ENCODE measurements at places on chromosomes 16 and 17. TPM values are rescaled to one million over a fixed set of nuclear protein-coding genes. Genes with fewer than 3 reads are reported as not detected.

Gene KRT25
- not detected for total RNA-seq

DNA sequence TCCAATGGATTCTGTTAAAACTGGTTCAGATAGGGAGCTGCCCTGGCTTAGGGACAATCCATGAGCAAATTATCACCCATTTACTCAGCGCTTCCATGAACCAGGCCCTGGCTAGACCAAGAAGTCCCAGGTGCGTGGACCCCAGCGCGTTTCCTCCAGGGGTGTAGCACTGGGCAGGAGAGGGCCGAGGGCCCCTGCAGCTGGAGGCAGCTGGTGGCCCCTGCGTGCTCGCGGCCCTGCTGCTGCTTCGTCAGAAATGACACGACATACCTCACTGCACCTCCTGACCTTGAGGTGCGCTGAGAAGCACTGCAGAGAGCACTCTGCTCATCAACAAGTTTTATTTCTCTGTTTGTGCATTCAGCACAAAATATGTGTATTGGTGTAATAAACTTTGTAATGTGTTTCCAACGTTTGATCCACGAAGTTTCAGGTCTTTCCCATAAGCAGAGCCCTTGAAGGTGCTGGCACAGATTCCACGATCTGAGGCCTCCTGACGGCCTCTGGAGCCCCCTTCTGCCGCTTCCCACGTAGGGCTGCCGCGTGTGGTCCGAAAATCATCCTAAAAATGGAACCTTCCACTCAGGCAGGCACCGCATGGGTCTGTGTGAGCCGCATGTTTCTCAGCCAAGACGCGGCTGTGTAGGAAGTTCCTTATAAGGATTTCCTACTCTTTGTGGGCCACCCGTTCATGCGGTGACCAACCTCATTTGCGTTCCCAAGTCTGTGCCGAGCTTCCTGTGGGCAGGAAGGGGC, 50.8 kb upstream of the ZCCHC14 start:
- no peak for DNase-seq

Gene SOST
- total RNA-seq: not detected

DNA sequence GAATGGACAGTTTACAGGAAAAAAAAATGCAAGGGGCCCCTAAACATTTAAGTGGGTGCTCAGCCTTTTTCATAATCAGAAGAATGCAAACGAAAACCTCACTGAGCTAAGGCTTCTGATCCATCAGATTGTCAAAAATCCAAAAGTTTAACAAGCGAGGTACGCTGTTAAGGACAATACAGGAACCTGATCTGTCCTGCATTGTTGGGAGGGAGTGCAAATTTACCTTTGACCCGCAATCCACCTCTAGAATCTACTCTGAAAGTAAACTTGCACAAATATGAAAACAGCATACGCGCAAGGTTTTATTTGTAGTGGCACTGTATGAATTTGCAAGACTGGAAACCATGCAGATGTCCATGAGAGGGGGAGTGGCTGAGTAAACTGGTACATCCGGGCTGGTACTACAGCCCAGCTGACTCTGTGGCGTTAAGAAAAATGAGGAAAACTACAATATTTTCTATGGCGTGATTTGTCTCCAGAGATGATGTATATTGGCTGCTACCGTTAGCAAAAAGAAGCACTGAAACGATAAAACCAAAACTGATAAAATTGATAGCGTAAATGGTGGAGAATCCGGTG, 28.8 kb upstream of the ST6GALNAC1 start:
- no peak for DNase-seq

Gene SLC26A11
- total RNA-seq: 0.94 TPM

- DNase-seq: peak; percentile 62
Measured at GRCh38 chr17:40086150-40087044, 14.0 kb downstream of the NR1D1 start.

GRCh38 chr17:32533296-32533695, 46.5 kb downstream of the CDK5R1 start:
- DNase-seq: no peak

DNA sequence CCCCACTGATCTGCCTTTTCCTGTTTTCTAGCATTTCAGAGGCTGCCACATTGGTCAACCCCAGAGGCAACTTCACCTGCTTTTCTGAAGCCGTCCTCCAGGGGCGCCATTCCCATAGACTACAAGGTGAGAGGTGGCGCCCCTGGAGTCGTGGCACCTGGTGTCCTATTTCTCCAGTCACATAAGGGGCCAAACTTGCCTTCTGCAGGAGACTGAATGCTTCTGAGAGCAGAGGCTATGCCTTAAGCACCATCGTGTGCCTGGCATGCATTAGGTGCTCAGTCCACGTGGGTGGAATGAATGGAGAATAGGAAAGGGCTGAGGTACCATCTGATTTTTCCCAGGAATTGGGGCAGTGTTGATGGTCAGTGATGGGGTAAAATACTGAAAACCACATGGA, 164.8 kb downstream of the HAPSTR1 start:
- DNase-seq: peak; percentile 58

DNA sequence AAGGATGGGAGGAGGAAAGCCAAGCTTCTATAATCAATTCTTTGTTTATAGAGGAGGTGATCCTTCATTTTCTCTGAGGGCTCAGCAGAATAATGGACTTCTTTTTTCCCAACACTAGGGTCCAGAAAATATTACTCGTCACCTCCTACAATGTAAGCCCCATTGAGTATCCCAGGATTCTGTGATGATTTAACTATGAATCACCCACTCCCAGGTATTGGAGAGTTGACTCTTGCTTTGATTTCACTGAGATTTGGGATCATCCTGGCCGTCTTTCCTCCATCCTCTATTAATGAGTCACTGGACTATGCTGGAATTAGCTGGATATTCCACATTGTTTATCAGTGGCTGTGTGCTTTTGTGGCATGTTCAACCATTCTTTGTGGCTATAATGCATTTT, 452.0 kb downstream of the NPIPA7 start:
- DNase-seq: no peak

GRCh38 chr16:69563605-69564580, 1.9 kb upstream of the NFAT5 start:
- peak; percentile 22 for DNase-seq

Gene ZNF385C
- total RNA-seq: 0.37 TPM

DNA sequence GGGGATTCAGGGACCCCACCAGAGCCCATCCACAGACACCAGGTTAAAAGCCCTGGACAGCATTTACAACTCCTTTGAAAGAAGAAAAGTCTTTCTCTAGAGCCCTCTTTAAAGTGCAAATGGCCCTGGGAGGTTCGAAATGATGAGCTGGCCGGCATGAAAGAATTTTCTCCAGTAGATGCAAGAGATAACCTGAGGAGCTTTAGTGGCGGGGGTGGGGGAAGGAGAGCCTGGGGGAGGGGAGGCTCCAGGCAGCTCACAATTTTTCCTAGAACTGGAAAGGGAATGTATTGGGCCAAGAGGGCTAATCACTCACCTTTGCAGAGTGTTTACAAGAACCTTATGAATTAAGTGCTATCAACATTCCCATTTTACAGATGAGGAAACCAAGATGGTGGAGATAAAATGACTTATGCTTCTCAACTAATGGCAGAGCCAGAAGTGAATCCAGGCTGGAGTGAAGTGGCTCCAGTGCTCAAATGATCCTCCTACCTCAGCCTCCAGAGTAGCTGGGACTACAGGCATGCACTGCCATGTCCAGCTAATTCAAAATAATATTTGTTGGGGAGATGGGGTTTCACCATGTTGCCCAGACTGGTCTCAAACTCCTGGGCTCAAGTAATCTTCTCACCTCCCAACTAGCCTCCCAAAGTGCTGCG, 4.2 kb upstream of the CDH1 start:
- DNase-seq: no peak

DNA sequence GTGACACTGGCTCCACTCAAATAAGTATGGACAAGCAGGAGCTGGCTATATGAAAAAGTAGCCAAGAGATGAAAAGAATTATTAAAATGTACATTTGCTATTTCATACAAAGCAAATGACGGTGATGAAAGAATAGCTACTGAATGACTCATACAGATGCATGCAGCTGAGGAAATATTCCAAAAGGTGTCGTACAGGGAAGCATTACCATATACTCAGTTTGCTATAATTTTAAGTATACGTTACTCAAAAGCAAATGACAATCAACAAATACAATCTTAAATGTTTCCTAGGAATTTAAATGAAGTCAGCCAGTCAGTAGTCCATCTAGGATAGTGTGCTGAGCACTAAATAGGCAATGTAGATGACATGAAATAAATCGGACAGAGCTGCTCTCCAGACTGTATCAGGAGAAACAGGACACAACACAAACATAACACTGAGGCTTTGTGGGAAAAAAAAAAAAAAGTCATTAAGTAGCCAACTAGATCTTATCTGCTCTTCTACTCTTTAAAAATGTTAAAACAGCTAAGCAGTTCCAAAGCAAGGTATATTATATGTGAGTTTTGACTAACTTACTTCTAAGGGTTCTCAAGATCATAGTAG, 65.0 kb downstream of the NCOR1 start:
- DNase-seq: peak; percentile 41

DNA sequence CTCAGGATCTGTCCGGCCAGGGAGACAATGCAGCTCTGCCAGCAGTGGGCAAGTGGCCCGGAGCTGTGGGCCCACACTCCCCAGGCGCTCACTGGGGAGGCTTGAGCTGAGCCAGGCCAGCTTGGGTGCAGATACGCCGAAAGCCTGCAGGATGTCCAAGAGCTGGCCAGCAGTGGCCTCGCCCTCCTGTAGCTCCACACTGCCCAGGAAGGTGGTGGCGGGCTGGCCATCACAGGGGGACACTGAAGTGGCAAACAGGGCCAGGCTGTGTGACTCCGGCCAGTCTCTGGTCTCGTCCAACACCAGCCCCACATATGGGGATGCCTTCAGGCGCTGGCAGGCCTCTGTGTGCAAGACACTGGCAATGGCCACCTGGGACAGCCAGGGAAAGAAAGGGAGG, 9.6 kb downstream of the C17orf113 start:
- DNase-seq: no peak

- DNase-seq: no peak
Measured at GRCh38 chr16:57938484-57938883, 32.4 kb downstream of the CNGB1 start.

Gene SYT17
- 0.38 TPM for total RNA-seq

DNA sequence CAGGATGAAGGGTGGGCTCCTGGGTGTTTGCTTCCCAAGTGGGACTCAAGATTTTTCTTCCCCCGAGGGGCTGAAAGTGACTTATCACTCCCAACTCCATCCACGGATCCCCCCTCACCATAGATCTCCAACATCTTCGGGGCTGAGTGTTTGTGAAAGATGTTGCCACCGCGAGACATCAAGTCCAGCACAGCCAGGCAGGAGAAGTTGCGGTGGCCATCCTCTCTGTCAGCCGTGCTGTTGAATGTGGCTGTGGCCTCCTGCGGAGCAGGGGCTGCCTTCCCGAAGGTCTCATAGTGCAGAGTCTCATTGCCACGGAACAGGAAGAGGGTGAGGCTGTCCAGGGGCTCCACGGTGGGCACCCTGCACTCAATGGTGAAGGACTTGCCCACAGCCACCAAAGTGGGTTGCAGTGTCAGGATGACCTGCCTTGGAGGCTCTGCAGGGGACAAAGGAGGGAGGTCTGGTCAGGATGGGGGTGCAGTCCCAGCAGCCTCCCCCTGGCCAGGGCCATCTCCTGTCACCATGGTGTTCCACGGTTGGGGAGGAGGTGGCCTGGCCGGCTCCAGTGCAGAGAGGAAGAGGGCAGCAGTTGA, 5.5 kb downstream of the PRR29 start:
- no peak for DNase-seq

DNA sequence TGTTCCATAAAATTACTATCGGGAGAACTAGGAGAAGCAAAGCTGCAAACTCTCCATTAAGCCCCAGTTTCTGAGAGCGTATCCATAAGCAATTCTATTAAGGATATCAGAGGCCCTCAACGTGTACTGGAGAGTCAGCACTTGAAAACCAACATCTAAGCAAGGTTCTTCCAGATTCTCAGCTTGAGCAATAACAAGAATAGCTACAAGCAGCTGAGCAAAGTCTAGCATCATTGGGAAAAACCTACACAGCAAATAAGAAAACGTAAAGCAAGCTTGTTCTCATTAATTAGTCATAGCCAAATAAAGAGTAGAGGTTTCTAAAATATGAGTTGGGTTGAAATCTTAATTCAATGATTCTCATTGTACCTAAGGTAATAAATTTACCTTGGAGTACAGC, 26.9 kb upstream of the COX10 start:
- no peak for DNase-seq

DNA sequence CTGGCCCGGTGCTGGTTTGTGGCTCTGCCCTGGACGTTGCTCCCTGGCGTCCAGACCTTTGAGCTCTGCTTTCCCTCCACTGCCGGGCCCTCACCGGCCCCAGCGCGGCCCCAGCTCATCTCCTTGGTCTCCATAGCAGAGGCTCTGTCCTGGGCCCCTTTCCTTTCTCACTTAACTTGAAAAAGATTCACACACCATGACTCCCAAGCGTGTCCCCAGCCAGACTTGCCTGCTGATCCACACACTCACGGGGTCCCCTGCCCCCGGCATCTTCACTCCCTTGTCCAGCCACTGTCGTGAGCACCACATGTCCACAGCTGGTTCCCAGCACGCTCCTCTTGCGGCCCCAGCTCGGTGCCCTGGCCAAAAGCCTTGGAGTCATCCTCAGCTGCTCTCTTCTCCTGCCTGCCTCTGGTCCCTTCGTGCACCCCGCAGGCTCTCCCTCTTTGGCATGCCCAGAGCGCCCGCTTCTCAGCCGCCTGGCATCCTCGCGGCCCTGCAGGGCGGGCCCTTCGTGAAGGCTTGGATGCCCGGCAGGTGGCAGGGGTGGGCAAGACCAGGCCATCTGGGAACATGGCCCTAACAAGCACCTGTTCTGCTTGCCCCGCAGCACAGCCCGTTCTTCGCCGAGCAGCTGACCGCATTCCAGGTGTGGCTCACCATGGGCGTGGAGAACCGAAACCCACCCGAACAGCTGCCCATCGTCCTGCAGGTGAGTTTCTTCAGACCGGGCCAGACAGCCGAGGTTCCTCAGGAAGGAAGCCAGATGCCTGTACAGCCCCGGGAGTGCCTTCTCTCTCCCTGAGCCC, 145.6 kb upstream of the CHMP6 start:
- no peak for DNase-seq

Gene KRTAP9-4
- total RNA-seq: not detected

DNA sequence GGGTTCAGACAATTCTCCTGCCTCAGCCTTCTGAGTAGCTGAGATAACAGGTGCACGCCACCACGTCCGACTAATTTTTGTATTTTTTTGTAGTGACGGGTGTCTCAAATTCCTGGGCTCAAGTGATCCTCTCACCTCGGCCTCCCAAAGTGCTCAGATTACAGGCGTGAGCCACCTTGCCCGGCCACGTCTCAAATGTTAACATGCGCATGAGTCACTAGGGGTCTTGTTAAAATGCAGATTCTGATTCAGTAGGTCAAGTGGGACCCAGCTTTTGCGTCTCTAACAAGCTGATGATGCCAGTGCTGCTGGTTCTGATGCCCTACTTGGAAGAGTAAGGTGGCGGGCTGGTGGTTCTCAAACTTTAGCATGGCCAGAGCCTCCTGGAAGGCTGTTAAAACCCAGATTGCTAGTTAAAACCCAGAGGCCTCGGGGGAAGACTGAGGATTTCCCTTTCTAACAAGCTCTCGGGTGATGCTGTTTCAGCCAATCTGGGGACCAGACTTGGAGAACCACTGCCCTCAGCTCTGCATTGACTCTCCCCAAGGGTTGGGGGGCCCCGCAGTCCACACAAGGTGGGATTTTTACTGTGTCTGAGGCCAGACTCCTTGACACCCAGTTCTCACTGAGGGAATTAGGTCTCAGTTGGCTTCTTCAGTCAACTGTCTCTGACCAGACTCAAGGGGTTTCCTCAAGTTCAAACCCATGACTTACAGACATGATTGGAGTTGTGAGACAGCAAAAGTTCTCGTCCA, 17.9 kb downstream of the SCNN1B start:
- no peak for DNase-seq
